Fibroblast of the aortic adventitia (primary cell): ENCODE measurements at places on chromosomes 11 and 22. TPM values are rescaled to one million over a fixed set of nuclear protein-coding genes. Genes with fewer than 3 reads are reported as not detected.

Gene THRSP
- not detected in 2 replicates for total RNA-seq

- no peak for DNase-seq
Measured at GRCh38 chr11:129698212-129698611, 117.4 kb upstream of the TMEM45B start.

GRCh38 chr22:28920757-28921584, 37.6 kb downstream of the ZNRF3 start:
- DNase-seq, result no peak

GRCh38 chr11:46491661-46492330, 100.2 kb upstream of the CHRM4 start:
- DNase-seq, result no peak

Gene ART1
- total RNA-seq, result not detected in 2 replicates
